ENCODE measurements at places on chromosomes 5 and 9.

GRCh38 chr5:56358703-56359681, 125.9 kb upstream of the ANKRD55 start:
- DNase-seq: peak; percentile 31

GRCh38 chr9:33044677-33045282, 19.7 kb downstream of the DNAJA1 start:
- DNase-seq: no peak

DNA sequence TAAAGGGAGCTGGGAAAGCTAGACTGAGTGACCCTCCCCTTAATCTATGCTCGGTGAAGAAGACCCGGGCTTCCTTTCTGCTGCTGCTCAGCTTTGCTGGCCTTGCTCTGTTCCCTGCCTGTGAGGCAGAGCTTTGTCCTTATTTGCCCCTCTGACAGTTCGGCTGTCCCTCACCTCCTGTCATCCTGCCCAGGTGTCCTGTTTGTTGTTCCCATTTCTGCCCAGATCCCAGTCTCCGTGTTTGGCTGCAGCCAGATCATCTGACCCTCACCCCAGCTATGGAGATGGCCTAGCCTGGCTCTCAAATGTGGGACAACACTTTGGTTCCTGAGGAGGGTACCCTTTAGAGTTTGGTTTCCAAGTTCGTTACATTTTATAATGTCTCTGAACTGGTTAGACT, 20.2 kb downstream of the OTULIN start:
- DNase-seq: no peak

GRCh38 chr5:78213799-78214198, 80.7 kb downstream of the AP3B1 start:
- no peak for DNase-seq

- DNase-seq: peak; percentile 29
Observed at GRCh38 chr5:95178046-95178651, 106.7 kb downstream of the MCTP1 start.

DNA sequence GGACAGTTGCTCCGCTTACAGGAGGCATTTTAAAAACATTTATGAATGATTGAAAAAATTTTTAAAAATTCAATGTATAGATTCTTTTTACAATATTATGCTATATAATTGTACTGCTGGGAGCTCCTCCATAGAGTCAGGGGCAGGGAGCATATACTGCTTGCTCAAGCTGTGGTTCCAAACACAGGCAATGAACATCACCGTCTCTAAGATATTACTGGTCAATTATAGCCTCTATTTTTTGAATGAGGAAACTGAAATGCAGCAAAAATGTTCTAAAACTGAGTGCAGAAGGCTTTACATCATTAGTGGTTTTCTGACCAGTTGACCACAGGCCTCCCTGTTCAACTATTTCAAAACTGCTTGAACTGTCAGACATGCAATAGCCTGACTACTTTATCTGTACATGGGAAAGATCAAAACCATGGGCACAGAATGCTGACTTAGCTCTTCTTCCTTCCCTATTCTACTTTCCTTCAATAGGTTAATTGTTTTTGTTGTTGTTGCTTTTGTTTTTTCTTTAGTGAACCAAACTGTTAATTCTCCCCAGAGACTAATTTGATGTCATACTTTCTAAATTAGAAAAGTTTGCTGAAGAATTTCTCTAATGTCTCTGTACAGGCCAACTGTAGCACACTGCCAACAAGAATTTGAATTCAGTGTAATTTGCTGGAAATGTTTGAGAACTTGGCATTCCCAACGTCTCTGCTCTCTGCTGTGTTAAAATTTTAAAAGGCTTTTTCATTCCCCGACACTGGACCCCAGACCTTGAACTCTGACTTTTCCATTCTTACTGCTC, 107.6 kb upstream of the MPDZ start:
- no peak for DNase-seq

DNA sequence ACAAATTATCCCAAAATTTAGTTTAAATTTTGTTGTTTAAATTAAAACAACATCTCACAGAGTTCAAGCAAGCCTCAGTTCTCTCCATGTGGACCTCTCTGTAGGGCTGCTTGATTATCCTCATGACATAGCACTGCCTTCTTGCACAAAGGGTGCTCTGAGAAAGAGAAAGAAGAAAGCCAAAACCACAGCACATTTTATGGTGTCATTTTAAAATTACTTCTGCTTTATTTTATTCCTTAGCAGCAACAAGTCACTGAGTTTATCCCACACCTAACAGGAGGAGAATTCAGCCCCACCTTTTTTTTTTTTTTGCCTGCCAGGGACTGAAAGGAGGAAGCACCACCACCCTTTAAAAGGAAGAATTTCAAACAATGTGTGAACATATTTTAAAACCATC, 12.8 kb upstream of the KCNV2 start:
- no peak for DNase-seq

- no peak for DNase-seq
Observed at GRCh38 chr9:123541411-123541810, 185.4 kb downstream of the CRB2 start.

- DNase-seq: no peak
Observed at GRCh38 chr9:133864011-133864410, 125.9 kb upstream of the SARDH start.

- DNase-seq: peak; percentile 19
Observed at GRCh38 chr9:137757613-137758029, 120.0 kb upstream of the CACNA1B start.

GRCh38 chr9:136678624-136679023, 8.6 kb downstream of the AGPAT2 start:
- no peak for DNase-seq

DNA sequence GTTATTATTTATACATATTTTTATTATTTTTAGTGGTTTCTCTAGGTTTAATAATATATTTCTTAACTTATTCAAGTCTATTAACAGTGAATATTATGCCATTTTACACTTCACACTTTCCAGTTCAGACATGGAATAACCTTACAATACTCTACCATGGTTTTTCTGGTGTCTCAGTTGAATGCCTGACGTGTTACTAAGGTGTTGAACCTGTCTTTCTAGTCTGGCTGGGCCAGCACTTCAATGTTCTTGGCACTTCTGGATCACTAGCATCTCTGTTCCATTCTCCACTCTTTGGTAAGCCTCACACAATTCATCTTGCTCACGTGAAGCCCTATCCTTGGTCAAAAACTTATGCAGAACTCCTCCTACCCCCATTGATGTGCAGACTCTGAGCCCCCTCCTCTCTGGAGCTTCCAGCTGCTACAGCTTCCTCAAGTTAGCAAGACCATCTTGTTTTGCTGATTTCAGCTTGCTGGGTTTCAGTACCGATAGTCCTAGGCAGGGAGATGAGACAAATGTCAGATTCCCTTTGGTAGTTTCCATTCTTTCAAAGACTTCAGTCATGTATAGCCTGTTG, 243.1 kb downstream of the FBXO4 start:
- no peak for DNase-seq

DNA sequence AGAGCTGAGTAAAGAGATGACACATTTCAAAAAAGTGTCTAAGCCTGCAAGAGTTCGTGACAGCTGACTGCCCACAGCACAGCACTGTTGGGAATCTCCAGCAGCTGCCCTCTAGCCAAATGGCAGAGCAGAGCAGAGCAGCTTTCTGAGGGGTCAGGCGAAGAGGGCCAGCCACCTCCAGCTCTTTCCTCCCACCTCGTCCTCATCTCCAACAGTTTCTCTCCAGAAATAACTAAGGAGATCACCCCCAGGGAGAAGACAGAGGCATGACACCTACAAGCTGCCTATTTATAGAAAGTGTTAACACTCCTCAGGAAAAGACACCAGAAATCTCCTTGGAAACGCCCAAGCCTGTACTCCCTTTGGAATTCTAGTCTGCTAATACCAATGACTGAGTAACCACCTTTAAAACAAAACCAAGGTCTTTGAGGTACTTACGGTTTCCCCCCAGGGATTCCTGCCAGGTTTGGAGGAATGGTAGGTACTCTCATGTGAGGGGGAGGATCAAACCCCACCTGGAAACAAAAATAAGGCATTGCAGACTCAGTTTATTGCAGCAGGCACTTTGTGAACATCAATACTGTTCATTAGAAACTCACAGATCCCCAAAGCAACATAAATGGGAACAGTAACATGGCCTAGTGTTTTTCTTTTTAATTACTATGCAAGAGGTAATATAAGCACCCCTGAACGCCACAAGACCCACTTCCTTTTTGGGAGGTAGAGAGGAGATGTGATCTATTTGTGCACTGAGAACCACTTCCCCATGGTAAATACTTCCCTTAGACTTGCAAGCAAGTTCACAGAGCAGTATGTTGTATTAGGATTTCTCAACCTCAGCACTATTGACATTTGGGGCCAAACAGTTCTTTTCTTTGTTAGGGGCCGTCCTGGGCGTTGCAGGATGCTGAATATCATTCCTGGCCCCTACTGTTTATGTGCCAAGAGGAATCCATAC, 79.3 kb downstream of the TLE1 start:
- DNase-seq: no peak

- no peak for DNase-seq
Observed at GRCh38 chr5:52898961-52899680, 90.0 kb upstream of the ITGA2 start.

- DNase-seq: no peak
Observed at GRCh38 chr9:107466826-107467225, 22.7 kb downstream of the KLF4 start.

DNA sequence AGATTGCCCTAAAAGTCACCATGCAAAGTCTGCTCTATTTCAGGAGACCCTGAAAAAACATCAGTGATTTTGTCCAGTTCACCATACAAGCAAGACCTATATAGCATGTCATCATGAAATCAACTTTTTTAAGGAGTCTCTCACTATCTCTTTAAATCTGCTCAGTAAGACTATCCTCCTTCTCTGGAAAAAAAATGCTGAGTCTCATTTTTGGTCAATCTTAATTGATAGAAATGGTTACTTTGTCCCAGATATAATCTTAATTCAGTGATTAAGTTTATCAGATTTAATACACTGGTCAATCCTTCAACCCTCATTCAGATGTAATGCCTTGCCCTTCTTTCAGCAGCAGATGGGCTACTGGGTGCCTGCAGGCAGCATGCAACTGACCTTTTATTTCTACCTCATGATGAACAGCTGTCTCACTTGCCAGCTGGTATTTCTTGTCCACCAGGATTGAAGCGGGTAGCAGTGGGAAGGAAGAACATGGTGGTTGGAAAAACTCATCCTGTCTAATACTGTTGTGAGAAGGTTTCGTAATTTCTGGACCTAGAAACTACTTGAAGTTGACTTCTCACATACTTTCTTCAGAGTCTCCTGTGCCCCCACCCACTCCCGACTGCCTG, 375.3 kb downstream of the DNAH5 start:
- DNase-seq: no peak

DNA sequence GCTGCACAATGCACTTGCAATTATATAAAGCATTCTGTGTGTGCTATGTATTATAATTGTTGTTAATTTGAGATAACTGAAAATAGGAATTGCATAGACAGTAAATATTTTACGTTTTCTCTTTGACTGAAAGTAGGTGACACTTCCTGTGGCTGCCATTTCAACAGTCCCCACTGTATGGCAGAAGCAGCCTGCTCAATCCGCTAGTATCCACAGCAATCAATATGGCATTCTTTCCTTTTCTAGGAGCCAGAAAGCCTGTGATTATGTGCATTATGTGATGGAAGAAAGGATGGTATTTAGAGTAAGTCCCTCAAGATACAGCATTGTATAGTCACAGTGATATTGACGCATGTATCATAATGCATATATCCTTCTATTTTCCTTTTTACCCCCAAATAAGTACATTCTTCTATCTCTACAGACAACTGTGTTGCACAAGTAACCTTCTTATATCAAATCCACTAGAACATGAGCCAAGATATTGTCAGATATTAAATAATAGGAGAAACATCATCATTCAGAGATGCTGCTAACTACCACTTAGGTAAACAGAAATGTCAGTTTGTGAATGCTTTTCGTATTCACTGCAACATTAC, 59.7 kb downstream of the CARTPT start:
- peak; percentile 45 for DNase-seq

DNA sequence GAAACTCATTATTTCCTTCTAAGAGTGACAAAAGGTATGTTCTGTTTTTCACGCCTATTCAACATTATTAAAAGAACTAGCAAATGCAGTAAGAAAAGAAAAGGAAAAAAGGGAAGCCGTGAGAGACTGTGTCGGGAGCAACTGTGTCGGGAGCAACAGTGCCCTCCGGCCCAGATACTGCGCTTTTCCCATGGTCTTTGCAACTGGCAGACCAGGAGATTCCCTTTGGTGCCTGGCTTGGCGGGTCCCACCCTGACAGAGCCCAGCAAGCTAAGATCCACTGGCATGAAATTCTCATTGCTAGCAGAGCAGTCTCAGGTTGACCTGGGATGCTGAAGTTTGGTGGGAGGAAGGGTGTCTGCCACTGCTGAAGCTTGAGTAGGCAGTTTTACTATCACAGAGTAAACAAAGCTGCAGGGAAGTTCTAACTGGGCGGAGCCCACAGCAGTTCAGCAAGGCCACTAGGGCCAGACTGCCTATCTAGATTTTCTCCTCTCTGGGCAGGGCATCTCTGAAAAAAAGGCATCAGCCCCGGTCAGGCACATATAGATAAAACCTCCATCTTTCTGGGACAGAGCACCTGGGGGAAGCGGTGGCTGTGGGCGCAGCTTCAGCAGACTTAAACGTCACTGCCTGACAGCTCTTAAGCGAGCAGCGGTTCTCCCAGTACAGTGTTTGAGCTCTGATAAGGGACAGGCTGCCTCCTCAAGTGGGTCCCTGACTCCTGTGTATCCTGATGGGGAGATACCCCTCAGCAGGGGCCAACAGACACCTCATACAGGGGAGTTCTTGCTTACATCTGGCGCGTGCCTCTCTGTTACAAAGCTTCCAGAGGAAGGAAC, 1237.4 kb upstream of the CDH18 start:
- no peak for DNase-seq

- DNase-seq: peak; percentile 60
Observed at GRCh38 chr5:133247881-133248624, 196.2 kb downstream of the HSPA4 start.

GRCh38 chr5:174937201-174938123, 213.1 kb downstream of the MSX2 start:
- no peak for DNase-seq

- no peak for DNase-seq
Observed at GRCh38 chr5:55702598-55703345, 9.4 kb downstream of the SLC38A9 start.

DNA sequence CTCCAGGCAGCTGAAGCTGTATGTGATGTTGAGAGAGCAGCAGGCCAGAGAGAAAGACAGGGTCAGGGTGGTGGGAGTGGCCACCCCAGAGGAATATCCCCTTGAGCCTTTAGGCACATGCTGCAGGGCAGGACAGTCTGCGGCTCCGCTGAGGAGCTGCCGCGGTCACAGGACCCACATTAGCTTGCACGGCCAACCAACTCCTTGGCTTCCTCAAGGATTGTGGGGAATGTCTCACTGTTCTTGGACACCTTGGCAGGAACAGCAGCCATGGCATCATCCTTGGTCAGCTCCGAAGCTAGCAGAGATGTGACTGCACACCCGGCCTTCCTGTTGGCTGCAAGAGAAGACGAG, 27.8 kb downstream of the PCDHGC5 start:
- DNase-seq: no peak

DNA sequence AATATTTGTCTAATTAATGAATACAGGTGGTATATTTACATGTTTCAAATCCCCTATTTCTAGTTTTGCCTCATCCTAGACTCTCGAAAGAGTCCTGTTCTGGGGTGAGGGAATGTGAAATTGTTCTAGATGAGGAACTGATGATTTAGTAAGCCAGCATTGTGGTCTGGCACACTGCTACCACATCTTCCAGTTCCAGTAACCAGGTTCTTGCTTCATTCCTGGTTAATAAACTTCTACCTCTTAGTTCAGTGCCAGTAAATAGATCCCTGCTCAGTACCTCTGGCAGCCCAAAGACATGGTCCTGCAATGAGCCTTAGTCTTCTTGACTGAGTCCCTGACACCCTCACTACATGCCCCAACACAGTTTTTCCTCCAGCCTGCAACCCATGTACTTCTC, 207.7 kb downstream of the SREK1 start:
- no peak for DNase-seq

All from HCT116 (cell line).